ENCODE measurements at places on chromosomes 5 and 9. TPM values are rescaled to one million over a fixed set of nuclear protein-coding genes. Genes with fewer than 3 reads are reported as not detected.

DNA sequence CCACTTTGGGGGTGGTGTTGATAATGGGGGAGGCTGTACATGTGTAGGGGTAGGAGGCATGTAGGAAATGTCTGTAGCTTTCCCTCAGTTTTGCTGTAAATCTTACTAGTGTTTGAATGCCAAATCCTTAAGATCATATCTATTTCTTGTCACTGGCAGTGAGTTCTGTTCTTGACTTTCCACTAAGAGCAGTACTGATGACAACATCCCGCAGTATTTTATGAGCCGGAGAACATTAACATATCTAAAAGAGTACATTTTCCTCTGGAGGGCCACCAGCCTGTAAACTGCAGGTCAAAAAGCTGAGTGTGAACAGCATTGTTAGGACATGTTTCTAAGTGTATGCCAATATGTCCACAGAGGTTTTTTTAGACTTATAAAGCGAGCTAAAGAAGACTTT is 2.5 kb upstream of the HSPB3 start:
- DNase-seq, result no peak

Gene TGFBI
- 744 TPM for total RNA-seq

DNA sequence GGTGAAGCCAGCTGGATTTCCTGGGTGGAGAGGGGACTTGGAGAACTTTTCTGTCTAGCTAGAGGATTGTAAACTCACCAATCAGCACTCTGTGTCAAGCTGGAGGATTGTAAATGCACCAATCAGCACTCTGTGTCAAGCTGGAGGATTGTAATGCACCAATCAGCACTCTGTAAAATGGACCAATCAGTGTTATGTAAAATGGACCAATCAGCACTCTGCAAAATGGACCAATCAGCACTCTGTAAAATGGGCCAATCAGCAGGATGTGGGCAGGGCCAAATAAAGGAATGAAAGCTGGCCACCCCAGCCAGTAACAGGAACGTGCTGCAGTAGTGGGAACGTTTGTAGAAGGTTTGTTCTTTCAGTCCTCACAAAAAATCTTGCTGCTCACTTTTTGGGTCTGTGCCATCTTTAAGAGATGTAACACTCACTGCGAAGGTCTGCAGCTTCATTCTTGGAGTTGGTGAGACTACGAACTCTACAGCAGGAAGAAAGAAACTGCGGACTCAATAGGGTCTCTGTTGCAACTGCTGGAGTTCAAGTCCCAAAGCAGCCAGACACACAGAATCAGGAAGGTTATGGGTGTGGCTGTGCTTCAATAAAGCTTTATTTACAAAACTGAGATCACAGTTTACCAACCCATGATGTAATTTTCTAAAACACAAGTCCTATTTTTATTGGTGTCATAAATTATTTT is 145.7 kb upstream of the ERCC6L2 start:
- no peak for DNase-seq

Gene ARSB
- total RNA-seq, result 15.2 TPM

GRCh38 chr9:37148181-37148580 is 27.8 kb downstream of the ZCCHC7 start:
- no peak for DNase-seq
